ENCODE measurements at places on chromosomes 13 and 19.

DNA sequence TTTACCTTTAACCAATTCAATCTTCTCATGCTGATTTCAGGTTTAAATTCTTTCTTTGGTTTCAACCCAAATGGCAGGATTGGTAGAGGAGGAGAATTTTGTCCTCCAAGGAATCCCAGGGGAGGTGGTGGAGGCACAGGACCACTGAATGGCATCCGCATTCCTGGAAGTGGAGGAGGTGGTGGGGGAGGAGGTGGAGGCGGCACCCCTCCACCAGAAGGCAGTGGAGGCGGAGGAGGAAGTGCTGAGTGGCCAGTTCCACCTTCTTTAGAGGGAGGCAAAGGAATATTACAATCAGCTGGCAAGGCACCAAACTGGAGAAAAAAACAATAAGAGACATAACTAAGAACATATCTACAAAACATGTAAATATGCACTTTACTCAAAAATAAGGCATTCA, 192.9 kb downstream of the DIAPH3 start:
- DNase-seq, result no peak
- no peaks in the 10 kb centered on the region for H3K36me3 ChIP-seq

DNA sequence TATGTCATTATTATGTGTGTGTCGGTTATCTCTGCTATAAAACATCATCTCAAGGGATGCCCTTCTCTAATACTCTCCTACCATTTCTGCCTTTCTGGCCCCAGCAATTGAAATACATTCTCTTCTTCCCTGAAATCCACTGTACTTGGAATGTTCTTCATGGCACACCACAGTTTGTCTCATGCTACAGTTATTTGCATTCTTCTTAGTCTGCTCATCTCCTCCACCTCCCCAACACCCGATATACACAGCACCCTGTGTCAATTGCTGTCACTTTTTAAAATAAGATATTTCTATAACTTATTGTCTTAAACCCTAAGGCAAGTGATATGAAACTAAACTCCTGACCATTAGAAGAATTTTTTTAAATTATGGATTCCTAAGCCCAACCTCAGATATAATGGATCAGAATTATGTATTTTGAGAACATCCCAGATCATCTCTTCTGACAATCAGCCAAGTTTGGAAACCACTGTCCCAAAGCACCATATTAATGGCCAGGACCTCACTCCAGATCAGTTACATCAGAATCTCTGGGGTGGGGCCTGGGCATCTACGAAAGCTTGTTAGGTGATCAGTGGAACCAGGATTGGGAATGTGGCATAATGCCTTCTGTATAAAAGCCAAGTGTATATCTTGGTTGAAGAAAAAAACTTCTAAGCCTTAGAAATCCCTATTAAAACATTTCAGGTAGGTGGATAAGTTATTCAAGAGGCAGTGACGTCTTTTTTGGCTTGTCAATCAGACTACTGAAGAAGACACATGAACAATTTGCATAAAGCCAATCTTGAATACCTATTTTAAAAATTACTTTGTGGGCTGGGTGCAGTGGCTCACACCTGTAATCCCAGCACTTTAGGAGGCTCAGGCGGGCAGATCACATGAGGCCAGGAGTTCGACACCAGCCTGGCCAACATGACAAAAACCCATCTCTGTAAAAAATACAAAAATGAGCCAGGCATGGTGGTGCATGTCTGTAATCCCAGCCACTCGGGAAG, 30.0 kb upstream of the KBTBD7 start:
- no peak overlapping the region for H3K27ac ChIP-seq
- DNase-seq, result no peak
- peaks cover 2% of the 10 kb centered on the region for H3K36me3 ChIP-seq

DNA sequence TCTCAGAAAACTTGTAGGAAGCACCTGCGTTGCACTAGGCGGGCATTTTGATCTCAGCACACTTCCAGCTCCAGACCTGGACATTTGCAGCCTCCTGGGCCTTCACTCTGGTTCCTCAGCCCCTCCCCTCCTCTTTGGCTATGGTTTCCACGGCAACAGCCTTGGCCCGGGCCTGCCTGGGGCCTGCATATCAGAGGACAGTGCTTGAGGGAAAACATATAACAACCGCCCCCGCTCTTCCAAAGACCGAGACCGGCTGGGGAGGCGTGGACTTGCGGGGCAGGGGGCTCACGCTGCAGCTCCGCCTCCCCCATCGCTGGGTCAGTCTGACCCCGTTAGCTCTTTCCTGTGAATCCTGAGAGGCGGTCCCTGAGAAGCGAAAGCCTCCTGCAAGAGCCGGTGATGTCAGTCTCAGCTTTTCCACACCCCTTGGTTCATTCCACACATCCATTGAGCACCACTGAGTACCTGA, 125.7 kb upstream of the PEG3 start:
- no peaks in the 10 kb centered on the region for H3K36me3 ChIP-seq
- no peaks in the 10 kb centered on the region for H3K4me1 ChIP-seq
- H3K27ac ChIP-seq, result no peak overlapping the region

GRCh38 chr13:29005763-29006120, 185.6 kb downstream of the MTUS2 start:
- no peak overlapping the region for H3K27ac ChIP-seq
- no peaks in the 10 kb centered on the region for H3K36me3 ChIP-seq
- H3K4me3 ChIP-seq, result no peak overlapping the region
- H3K4me1 ChIP-seq, result no peaks in the 10 kb centered on the region

DNA sequence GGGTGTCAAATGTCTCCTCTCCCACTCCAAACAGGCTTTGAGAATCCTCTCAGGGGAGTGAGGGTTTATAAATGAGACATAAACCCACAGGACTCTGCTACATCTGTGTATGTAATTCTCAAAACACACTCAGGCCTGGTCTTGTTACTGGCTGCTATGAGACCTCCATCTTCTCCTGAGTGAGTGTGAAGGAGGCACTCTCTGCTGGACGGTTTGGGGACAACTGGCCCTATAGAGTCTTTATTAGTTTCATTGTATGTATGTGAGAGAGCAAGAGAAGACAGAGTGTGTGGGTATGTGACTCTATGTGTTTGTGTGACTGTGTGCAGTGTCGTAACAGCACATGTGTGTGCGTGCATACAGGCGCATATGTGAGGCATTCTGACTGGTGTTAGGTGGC, 9.6 kb upstream of the CYP4F12 start:
- no peaks in the 10 kb centered on the region for H3K27me3 ChIP-seq
- H3K4me1 ChIP-seq, result no peaks in the 10 kb centered on the region
- no peaks in the 10 kb centered on the region for H3K36me3 ChIP-seq
- H3K27ac ChIP-seq, result no peak overlapping the region

- H3K4me3 ChIP-seq, result no peak overlapping the region
- no peak for DNase-seq
- H3K4me1 ChIP-seq, result no peaks in the 10 kb centered on the region
Measured at GRCh38 chr19:15166700-15167099, 34.1 kb downstream of the NOTCH3 start.

GRCh38 chr13:54614726-54615125, 1586.1 kb downstream of the OLFM4 start:
- H3K27ac ChIP-seq, result no peak overlapping the region
- no peak for DNase-seq
- no peaks in the 10 kb centered on the region for H3K36me3 ChIP-seq
- H3K27me3 ChIP-seq, result no peaks in the 10 kb centered on the region

DNA sequence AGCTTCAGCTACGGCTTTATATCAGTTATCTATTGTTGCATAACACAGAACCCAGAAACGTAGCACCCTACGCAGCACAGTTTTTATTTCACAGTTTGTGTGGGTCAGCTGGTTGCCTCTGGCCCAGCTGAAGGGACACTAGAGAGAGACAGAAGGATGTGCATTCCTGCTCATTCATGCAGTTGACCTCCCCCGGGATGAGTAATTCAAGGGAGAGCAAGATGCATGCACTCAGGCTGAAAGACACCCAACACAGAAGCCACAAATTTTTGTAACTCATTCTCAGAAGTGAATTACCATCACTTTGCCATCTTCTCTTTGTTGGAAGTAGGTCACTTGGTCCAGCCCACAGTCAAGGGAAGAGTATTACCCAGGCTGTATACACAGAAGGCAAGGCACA, 89.5 kb downstream of the EFNB2 start:
- H3K27me3 ChIP-seq, result peaks cover under 1% of the 10 kb centered on the region
- H3K4me3 ChIP-seq, result no peak overlapping the region

DNA sequence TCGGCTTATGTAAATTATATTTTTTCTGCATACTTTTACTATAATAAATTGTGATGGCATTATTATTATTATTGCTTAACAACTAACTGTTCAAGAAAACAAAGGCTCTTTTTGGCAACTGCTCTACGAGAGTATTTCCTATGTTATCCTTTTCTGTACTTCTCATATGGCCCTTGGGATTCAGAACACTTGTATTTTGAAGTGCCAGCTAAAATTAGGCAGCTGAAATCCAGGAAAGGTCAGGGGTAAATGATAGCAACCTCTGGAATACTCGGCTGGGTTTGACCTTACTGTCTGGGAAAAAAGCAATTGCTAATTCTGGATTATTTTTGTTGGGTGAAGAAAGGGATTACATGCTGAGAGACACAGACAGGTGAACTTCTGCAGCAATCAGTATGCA, 23.9 kb downstream of the EDNRB start:
- no peak for DNase-seq
- H3K4me1 ChIP-seq, result no peaks in the 10 kb centered on the region
- H3K27ac ChIP-seq, result no peak overlapping the region
- H3K27me3 ChIP-seq, result no peaks in the 10 kb centered on the region

DNA sequence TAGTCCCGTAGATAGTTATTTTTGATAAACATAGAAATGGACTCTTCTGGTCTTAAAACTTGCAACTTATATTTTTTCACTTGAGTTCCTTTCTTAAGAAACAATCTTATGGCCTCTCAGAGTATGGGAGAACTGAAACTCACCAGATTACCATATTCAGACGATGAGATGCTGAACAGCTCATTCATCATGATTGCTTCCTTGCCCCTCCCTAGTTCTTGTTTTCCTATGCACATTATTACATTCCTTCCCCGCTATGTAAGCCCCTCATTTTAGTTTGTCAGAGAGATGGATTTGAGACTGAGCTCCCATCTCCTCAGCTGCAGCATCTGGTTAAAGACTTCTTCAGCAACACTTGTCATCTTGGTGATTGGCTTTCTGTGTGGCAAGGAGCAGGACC, 158.5 kb downstream of the SLITRK6 start:
- H3K27me3 ChIP-seq, result no peaks in the 10 kb centered on the region
- H3K4me1 ChIP-seq, result no peaks in the 10 kb centered on the region
- no peak for DNase-seq
- no peak overlapping the region for H3K27ac ChIP-seq
- H3K36me3 ChIP-seq, result peaks cover 2% of the 10 kb centered on the region
- H3K4me3 ChIP-seq, result no peak overlapping the region

DNA sequence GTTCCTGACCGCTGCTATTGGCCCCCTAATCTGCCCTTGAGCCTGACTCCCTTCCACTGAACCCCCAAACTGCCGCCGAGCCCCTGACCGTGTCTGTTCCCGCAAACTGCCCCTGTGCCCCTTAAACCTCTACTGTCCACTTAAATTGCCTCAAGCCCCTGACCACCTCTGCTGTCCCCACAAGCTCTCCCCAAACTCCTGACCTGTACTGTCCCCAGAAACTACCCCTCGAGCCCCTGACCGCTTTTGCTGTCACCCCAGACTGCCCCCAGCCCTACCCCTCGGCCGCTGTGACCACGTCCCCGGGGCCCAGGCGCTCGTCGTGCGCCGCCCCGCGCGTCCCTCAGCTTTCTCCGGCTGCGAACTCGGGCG, 382 bp downstream of the ZNF77 start:
- no peaks in the 10 kb centered on the region for H3K27me3 ChIP-seq
- H3K27ac ChIP-seq, result peak overlapping the region; percentile 98
- peak overlapping the region; percentile 97 for H3K4me3 ChIP-seq
- peaks cover 31% of the 10 kb centered on the region for H3K4me1 ChIP-seq

DNA sequence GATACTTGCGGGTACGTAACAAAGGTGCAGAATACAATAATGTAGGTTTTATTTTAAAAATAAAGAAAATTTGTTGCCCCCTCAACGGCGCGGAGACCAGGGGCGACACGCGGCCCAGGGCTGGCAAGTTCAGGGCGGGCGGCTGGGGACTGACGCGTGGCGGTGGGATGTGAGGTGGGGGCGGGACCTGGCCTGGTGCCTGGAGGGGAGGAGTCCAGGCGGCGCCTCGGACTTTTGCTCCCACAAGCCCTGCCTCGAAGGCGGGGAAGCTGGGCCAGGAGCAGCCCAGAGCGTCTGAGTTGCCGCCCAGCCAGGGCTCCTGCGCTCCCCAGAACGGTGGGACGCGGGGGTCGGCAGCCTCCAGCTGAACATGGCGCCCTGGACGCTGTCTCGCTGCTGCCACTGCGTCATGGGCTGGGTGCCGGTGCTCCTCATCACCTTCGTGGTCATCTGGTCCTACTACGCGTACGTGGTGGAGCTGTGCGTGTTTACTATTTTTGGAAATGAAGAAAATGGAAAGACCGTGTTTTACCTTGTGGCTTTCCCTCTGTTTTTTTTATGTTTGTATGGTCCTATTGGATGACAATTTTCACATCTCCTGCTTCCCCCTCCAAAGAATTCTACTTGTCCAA, 1122.8 kb upstream of the ATXN8OS start:
- no peaks in the 10 kb centered on the region for H3K4me1 ChIP-seq
- no peak overlapping the region for H3K4me3 ChIP-seq
- no peak overlapping the region for H3K27ac ChIP-seq
- H3K36me3 ChIP-seq, result no peaks in the 10 kb centered on the region
- H3K27me3 ChIP-seq, result peaks cover 3% of the 10 kb centered on the region

DNA sequence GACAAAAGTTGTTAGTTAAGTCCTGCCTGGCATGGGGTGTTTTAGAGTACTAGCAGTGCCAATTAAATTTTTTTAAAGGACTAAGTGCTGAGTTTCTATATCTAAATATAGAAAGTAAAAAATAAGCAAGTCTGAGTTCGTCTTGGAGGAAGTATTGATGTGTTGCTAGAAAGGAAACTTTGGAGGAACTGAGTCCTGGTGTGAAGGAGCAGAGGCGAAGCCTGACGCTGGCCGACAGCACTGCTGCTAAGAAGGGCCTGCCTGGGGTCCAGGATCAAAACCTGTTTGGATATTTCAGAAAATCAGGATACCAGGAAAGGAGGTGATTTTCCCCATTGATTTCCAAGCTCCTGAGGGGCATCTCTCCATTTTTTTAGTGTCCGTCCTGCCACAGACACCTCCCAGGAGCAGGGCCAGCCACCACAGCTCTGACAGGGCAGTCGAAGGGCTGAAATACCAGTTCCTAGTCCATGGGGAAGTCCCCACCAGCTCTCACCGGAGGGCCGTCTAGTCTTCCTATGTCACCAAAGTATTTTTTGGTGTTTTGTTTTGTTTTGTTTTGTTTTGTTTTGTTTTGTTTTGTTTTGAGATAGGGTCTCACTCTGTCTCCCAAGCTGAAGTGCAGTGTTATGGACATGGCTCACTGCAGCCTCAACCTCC, 38.2 kb upstream of the NPAS1 start:
- no peaks in the 10 kb centered on the region for H3K27me3 ChIP-seq
- peaks cover 73% of the 10 kb centered on the region for H3K4me1 ChIP-seq
- no peak overlapping the region for H3K4me3 ChIP-seq
- peak overlapping the region; percentile 83 for H3K27ac ChIP-seq

DNA sequence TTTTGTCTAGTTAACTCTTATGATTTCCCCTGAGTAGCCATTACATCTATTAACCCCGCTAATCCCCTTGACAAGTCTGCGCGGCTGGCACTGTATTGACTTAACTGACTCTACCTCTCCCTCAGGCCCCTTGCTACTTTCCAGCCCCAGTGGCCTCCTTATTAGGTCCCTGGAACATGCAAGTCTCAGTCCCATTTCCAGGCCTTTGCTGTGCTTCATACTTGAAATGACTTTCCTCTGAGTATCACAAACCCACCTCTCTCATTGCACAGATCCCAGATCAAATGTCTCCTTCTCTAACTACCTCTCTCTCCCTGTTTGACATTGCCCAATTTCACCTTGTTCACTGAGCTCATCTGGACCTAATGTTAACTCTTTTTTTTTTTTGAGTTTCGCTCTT, 13.2 kb downstream of the SPACA6 start:
- H3K27me3 ChIP-seq, result no peaks in the 10 kb centered on the region
- peaks cover 45% of the 10 kb centered on the region for H3K4me1 ChIP-seq
- H3K27ac ChIP-seq, result peak overlapping the region; percentile 23
- DNase-seq, result no peak
- H3K36me3 ChIP-seq, result peaks cover 37% of the 10 kb centered on the region
